Amniotic stem cell (primary cell): ENCODE measurements at places on chromosomes 1 and 21.
A peak's percentile ranks its signal among the peaks of the same experiment; 100 is the strongest.

DNA sequence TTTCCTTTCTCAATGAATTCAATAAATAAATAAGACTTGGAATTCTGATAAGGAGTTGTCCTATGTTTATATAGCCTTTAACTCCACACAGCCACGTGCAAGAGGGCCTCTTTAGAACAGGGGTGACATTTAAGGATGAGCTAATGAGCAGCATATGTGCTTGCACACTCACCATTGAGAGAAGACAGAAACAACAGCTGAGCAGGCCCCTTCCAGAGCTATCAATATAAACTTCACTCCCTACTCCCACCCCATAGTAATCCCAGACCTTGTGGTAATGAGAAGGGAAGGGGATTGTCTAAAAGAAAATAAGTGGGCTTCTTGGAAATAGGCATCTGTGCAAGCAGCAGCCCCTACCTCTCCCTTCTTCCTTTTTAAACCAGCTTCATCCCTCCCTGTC lies 176.0 kb downstream of the SEC16B start:
- DNase-seq = no peak

GRCh38 chr1:33763406-33763805 lies 100.5 kb upstream of the HMGB4 start:
- DNase-seq = peak; percentile 15

- DNase-seq = no peak
Measured at GRCh38 chr1:41479000-41479807, 5.3 kb downstream of the EDN2 start.

GRCh38 chr1:171576144-171576543 lies 45.9 kb upstream of the MYOCOS start:
- DNase-seq = no peak
